Stimulated activated CD4-positive, alpha-beta T cell treated with anti-CD3 and anti-CD28 coated beads, Interleukin-1b, Interleukin-23, amount 100 ng/mL, for 1 hour (primary cell): ENCODE measurements at places on chromosomes 2 and 18.

GRCh38 chr2:164388511-164388910 is 232.8 kb downstream of the GRB14 start:
- no peak for DNase-seq

- no peak for DNase-seq
Measured at GRCh38 chr2:192560326-192560725, 365.6 kb upstream of the TMEFF2 start.

GRCh38 chr2:10413991-10414451 is 34.1 kb downstream of the ODC1 start:
- no peak for DNase-seq

DNA sequence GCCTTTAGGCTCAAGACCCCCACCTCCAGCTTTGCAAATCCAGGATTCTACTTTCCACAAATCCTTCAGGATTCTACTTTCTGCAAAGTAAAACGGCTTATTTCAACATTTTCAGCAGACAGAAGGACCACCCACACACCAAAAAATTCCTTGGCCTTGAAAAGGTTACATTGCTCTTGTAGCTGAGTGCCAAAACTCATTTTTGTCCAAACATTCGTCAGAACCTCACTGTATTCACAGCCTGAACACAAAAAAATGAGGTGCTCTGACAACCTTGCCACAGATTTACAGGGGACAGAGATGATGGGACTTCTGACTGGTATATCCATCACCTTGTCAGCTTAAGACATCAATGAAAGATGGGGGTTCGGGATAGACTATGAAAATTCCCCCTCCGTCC is 63.0 kb upstream of the COX7A2L start:
- no peak for DNase-seq
